Effector memory CD8-positive, alpha-beta T cell (primary cell): ENCODE measurements at places on chromosomes 11 and 22.
A peak's percentile ranks its signal among the peaks of the same experiment; 100 is the strongest.

- H3K27me3 ChIP-seq = no peaks in the 10 kb centered on the region
- no peak for DNase-seq
- H3K4me1 ChIP-seq = no peaks in the 10 kb centered on the region
Observed at GRCh38 chr11:92512204-92512569, 287.6 kb downstream of the FAT3 start.

DNA sequence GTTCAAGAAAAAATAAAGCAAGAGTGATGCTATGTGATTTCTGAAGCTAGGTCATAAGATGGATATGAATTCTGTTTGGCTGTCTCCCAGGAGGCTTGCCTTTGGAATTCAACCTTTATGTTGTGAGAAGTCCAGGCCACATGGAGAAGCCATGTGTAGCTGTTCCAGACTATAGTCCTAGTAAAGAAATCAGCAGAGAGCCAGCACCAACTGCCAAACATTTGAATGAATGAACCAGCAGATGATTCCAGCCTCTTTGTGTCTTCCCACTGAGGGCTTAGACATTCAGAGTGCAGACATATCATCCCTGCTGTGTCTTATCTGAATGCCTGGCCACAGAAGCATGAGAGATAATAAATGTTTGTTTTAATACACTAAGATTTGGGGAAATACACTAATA is 1150.6 kb downstream of the DLG2 start:
- H3K27me3 ChIP-seq = no peaks in the 10 kb centered on the region
- no peak overlapping the region for H3K4me3 ChIP-seq
- no peak for DNase-seq
- H3K36me3 ChIP-seq = no peaks in the 10 kb centered on the region
- no peaks in the 10 kb centered on the region for H3K4me1 ChIP-seq
- no peak overlapping the region for H3K27ac ChIP-seq

- H3K27me3 ChIP-seq = no peaks in the 10 kb centered on the region
- H3K36me3 ChIP-seq = peaks cover 9% of the 10 kb centered on the region
- DNase-seq = no peak
- H3K4me3 ChIP-seq = no peak overlapping the region
- no peaks in the 10 kb centered on the region for H3K4me1 ChIP-seq
Observed at GRCh38 chr22:43042101-43042780, 27.3 kb upstream of the PACSIN2 start.

GRCh38 chr22:47161631-47162030 is 399.2 kb downstream of the TBC1D22A start:
- peaks cover 9% of the 10 kb centered on the region for H3K36me3 ChIP-seq
- no peak for DNase-seq
- no peak overlapping the region for H3K27ac ChIP-seq
- H3K27me3 ChIP-seq = no peaks in the 10 kb centered on the region
- no peak overlapping the region for H3K4me3 ChIP-seq
- H3K4me1 ChIP-seq = no peaks in the 10 kb centered on the region

DNA sequence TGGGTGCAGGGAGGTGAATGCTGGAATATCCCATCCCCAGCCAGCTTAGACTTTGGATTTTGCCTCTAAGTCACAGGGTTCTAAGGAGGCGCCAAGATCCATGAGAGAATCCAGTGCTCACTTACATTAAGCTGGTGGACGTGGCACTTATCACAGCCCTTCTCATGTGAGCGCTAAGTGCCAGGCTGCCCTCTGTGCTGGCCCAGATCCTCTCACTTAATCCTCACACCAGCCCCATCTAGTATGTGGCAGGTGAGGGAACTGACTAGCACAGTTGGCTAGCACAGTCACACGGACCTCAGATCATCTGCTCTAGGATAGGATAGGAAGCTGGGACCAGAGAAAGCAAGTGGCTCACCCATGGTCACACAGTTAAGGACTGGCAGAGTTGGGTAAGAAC is 3.6 kb downstream of the HMOX1 start:
- H3K36me3 ChIP-seq = peaks cover 12% of the 10 kb centered on the region
- no peak for DNase-seq
- H3K27me3 ChIP-seq = peaks cover 12% of the 10 kb centered on the region
- H3K4me3 ChIP-seq = no peak overlapping the region
- no peak overlapping the region for H3K27ac ChIP-seq
- peaks cover 6% of the 10 kb centered on the region for H3K4me1 ChIP-seq

- H3K36me3 ChIP-seq = peaks cover 7% of the 10 kb centered on the region
- DNase-seq = no peak
- no peak overlapping the region for H3K4me3 ChIP-seq
Observed at GRCh38 chr11:45209891-45210699, 63.7 kb downstream of the PRDM11 start.

GRCh38 chr22:30414525-30415047 is 11.0 kb upstream of the MTFP1 start:
- no peak for DNase-seq
- H3K27ac ChIP-seq = peak overlapping the region; percentile 49
- no peaks in the 10 kb centered on the region for H3K4me1 ChIP-seq
- H3K27me3 ChIP-seq = no peaks in the 10 kb centered on the region
- H3K36me3 ChIP-seq = peaks cover 8% of the 10 kb centered on the region

- no peak overlapping the region for H3K4me3 ChIP-seq
- H3K27me3 ChIP-seq = no peaks in the 10 kb centered on the region
- no peak overlapping the region for H3K27ac ChIP-seq
- H3K4me1 ChIP-seq = no peaks in the 10 kb centered on the region
- DNase-seq = no peak
Observed at GRCh38 chr11:97610000-97610399, 1220.2 kb downstream of the JRKL start.

- H3K4me3 ChIP-seq = no peak overlapping the region
- DNase-seq = no peak
- H3K27ac ChIP-seq = peak overlapping the region; percentile 80
- peaks cover 7% of the 10 kb centered on the region for H3K4me1 ChIP-seq
- H3K27me3 ChIP-seq = no peaks in the 10 kb centered on the region
Observed at GRCh38 chr22:17706947-17707346, 67.3 kb downstream of the BID start.

- no peak overlapping the region for H3K4me3 ChIP-seq
- H3K27ac ChIP-seq = no peak overlapping the region
- no peaks in the 10 kb centered on the region for H3K4me1 ChIP-seq
- no peaks in the 10 kb centered on the region for H3K36me3 ChIP-seq
Observed at GRCh38 chr11:102929972-102930371, 25.6 kb downstream of the MMP13 start.

DNA sequence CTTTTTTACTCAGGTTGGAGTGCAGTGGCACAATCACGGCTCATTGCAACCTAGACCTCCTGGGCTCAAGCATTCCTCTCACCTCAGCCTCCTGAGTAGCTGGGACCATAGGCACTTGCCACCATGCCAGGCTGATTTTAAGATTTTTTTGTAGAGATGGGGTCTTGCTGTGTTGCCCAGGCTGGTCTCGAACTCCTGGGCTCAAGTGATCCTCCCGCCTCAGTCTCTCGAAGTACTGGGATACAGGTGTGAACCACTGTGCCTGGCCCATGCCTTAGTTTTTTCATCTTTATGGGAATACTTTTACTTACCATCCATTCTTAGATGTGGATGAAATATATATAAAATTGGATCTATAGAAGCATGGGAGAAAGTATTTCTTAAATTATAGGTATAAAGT is 5.2 kb downstream of the PACS1 start:
- H3K4me1 ChIP-seq = peaks cover 57% of the 10 kb centered on the region
- H3K27me3 ChIP-seq = no peaks in the 10 kb centered on the region
- no peak overlapping the region for H3K4me3 ChIP-seq
- no peak for DNase-seq
- peaks cover 48% of the 10 kb centered on the region for H3K36me3 ChIP-seq
- no peak overlapping the region for H3K27ac ChIP-seq

GRCh38 chr22:20595461-20595860 is 88.1 kb downstream of the MED15 start:
- no peaks in the 10 kb centered on the region for H3K27me3 ChIP-seq
- peaks cover 2% of the 10 kb centered on the region for H3K36me3 ChIP-seq
- no peak overlapping the region for H3K4me3 ChIP-seq

GRCh38 chr11:134275534-134276395 is at the start of gene GLB1L3:
GLB1L3 (plus strand) TSS chr11:134276379; CDS start chr11:134276741, 362 bp downstream.
- peaks cover 18% of the 10 kb centered on the region for H3K4me1 ChIP-seq
- H3K4me3 ChIP-seq = peak within 1 kb of the TSS; percentile 95
- no peaks in the 10 kb centered on the region for H3K36me3 ChIP-seq
- peaks cover 31% of the 10 kb centered on the region for H3K27me3 ChIP-seq
- DNase-seq = peak; percentile 71

DNA sequence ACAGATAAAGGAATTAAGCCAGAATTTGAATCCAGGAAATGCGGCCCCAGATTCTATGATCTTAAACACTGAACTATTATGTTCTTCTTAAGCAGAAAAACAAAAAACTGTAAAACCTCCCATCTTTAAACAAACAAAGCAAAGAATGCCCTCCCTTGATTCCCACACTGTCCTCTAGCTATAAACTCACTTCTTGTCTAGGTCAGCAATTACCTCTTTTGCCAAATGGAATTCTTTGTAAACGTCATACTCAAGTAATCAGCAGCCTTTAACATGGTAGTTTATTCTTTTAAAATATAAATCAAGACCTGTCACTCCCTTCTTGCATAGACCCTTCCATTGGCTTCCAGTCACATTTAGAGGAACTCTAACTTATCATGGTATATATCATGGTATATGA is 958.9 kb upstream of the CNTN5 start:
- no peak overlapping the region for H3K27ac ChIP-seq
- no peaks in the 10 kb centered on the region for H3K36me3 ChIP-seq
- no peak overlapping the region for H3K4me3 ChIP-seq
- no peaks in the 10 kb centered on the region for H3K27me3 ChIP-seq

DNA sequence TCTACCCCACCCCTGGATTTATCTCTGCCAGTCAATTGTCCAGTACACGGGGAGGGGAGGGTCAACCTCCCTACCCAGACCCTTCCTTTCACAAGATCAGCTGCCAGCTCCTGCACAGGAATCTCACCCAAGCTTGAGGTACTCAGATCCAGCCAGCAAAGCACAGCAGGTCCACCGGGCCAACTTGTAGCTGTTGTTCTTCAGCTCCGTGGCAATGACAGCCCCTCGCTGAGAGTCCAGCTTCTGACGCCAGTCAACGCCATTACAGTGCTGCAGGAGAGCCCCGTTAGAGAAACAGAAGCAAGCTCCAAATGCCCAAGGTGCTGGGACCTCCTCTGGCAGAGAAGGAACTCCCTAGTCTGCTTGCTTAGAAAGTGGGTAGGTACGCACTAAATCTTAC is 5.5 kb upstream of the FOXRED2 start:
- H3K4me3 ChIP-seq = no peak overlapping the region
- peaks cover 79% of the 10 kb centered on the region for H3K36me3 ChIP-seq
- no peak for DNase-seq
- no peaks in the 10 kb centered on the region for H3K27me3 ChIP-seq

DNA sequence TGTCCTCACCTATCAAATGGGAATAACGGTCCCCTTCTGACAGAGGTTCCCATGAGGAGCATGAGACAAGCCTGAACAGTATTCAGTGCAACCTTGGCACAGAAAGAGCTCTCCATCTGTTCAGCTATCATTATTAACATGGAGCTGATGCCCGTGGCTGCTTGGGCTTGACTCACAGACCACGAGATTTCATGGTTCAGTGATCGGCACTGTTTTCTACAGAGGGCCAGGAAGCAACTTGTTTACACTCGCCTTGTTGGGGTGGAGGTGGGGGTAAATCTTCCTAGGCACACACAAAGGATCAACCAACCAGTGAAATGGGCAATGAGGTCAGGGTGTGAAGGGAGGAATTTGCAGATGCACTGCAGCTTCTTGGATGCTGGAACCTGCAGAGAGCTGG is 88.2 kb downstream of the CWC15 start:
- no peak overlapping the region for H3K27ac ChIP-seq
- no peaks in the 10 kb centered on the region for H3K4me1 ChIP-seq
- H3K36me3 ChIP-seq = no peaks in the 10 kb centered on the region
- DNase-seq = no peak

DNA sequence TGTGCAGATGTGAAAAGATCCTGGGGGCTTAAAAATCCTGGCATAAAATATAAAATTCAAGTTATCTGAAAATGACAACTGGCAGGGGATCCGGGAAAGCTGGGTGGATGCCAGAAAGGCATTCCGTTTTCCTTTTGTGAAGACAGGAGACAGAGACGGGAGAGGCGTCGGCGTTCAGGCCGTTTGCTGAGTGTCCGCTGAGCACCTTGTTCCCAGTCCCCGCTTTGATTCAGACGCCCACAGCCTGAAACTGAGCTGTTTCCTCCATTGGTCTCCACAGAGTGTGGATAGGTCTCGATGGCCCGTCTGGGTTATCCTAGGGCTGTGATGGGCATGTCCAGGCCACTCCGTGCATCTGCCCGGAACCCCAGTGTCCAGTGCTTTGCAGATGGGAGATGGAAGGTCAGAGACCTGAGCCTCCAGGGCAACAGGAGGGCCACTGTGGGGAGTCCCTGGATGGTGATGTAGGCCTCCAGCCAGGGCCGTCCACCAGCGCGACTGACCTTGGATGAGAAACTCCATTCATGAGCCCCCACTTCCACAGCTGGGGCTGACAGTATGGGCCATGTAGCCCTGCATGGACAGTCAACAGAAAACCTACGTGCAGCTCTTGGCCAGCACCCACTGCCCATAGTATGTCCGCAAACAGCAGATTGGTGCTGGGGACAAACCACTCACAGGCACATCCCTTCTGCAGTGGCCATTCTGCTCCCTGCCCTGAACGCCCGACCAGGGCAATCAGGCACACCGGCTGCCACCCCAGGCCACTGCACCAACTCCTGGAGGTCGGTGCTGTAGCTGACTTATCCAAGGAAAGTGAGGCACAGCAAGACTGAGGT is 11.6 kb downstream of the MRGPRF start:
- H3K27ac ChIP-seq = no peak overlapping the region
- peaks cover 2% of the 10 kb centered on the region for H3K36me3 ChIP-seq
- H3K4me3 ChIP-seq = no peak overlapping the region
- peaks cover 4% of the 10 kb centered on the region for H3K4me1 ChIP-seq
- peaks cover 64% of the 10 kb centered on the region for H3K27me3 ChIP-seq
- DNase-seq = no peak

GRCh38 chr11:46677991-46678740 is 22.3 kb downstream of the ARHGAP1 start:
- H3K27ac ChIP-seq = no peak overlapping the region
- peaks cover 30% of the 10 kb centered on the region for H3K4me1 ChIP-seq
- no peak for DNase-seq
- peaks cover 49% of the 10 kb centered on the region for H3K36me3 ChIP-seq

GRCh38 chr11:74380746-74381439 is 17.3 kb downstream of the PGM2L1 start:
- peaks cover 3% of the 10 kb centered on the region for H3K36me3 ChIP-seq
- no peak for DNase-seq

- no peaks in the 10 kb centered on the region for H3K4me1 ChIP-seq
- no peak for DNase-seq
- no peaks in the 10 kb centered on the region for H3K36me3 ChIP-seq
- no peaks in the 10 kb centered on the region for H3K27me3 ChIP-seq
Observed at GRCh38 chr11:90805172-90805571, 582.3 kb upstream of the CHORDC1 start.

DNA sequence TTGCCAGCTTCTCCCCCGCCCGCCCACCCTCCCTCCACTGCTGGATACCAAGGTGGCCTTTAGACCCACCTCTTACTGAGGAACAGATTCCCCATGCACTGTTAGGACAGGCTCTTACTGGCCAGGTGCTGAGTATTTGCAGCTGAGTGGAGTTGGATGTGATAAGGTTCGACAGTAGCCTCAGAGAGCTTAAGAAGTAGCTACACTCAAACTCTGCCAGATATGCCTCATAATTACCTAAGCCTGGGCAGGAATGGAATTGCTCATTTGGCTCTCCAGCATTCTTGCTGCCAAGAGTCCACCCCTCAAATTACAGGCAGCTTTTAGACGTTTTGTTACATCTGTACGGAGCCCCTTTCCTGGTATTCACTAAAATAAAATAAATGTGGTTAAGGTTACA is 9.6 kb downstream of the FAM181B start:
- no peaks in the 10 kb centered on the region for H3K4me1 ChIP-seq
- no peaks in the 10 kb centered on the region for H3K36me3 ChIP-seq
- no peak overlapping the region for H3K4me3 ChIP-seq
- H3K27me3 ChIP-seq = peaks cover 50% of the 10 kb centered on the region
- DNase-seq = no peak
